HuH-7 (cell line): ENCODE measurements at places on chromosomes 5 and 9.

DNA sequence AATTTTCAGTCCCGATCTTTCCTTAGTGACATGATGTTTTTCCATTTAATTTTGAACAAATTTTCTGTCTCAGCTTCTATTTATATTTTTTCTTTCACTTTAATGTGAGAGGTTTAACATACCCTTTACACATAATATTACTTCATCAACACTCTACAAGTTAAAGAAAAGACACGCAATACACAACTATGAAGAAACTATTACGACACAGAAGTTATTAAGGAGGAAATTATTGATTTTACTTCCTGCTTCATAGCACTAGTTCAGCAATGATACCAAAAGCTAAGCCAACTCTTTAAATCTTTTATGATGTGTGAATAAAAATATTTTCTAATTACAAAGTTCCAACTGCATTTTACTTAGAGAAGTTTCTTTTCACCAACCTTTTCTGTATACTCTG is 432.3 kb upstream of the DAB2 start:
- DNase-seq, result no peak

DNA sequence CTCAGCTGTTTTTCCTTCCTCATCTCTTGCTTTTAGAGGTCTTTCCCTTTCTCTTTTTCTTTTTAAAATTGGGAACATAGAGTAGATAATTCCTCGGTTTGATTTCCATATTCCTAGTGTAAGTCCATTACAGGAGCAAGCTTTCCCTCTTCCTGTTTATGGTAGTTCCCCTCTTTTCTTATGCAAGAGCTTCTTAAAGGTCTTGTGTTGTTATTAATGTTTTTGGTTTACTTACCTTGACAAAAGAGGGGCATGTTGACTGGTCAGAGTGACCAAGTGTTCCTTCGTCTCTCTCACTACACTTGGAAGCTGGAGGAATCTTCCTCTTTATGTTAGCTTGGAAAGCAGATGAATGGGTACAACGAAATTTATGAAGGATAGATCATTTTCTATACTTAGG is 8.3 kb downstream of the ATG10 start:
- no peak for DNase-seq

- DNase-seq, result no peak
Measured at GRCh38 chr5:38961691-38962090, 112.5 kb downstream of the RICTOR start.

DNA sequence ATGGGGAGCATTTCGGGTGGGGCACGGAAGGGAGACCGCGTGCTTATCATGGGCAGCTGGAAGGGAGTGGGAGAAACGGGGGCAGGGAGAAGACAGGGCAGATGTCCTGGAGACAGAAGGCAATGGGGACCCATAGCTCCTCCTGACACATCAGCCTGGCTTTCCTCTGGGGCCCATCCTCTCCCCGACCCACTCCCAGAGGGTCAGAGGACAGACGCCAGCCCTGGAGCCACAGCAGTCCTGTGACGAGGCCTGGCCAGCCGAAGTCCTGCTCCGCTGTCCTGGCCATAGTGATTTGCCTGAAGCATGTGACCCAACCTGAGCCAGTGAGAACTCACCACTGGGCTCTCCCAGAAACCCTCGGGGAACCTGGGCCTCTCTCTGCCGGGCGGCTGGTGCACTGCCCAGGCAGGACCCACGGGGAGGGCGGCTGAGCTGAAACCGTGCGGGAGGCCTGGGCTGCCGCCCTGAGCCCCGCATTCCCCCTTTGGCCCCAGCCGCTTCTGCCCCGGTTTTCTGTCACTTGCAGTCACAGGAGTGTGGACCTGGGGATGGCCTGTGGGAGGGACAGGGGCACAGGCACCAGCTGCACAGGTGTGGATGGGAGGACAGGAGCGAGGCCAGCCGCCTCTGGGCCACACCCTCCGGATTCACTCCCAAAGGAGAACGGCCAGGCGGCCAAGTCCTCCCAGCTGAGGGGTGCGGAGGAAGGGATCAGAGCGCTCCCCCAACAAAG is 19.8 kb downstream of the ADAMTS2 start:
- no peak for DNase-seq

- no peak for DNase-seq
Measured at GRCh38 chr5:76960004-76960625, 7.3 kb downstream of the CRHBP start.

DNA sequence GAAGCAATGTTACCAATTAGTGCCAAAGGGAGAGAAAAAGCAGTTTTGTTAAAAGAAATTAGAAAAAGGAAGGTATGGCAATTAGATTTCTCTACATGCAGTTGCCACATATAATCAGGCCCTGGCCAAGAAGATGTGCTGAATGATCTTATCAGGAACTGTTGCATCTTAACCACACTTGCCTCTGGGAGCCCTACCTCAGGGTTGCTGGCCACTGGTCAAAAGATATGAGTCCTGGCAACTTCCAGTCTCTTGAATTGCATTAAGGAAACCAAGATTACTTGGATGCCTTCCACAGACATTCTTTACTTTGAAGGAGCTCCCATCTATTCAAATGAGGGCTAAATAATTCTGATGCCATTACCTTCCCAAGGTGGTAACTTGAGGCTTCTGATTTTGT is 60.4 kb downstream of the TNC start:
- no peak for DNase-seq

DNA sequence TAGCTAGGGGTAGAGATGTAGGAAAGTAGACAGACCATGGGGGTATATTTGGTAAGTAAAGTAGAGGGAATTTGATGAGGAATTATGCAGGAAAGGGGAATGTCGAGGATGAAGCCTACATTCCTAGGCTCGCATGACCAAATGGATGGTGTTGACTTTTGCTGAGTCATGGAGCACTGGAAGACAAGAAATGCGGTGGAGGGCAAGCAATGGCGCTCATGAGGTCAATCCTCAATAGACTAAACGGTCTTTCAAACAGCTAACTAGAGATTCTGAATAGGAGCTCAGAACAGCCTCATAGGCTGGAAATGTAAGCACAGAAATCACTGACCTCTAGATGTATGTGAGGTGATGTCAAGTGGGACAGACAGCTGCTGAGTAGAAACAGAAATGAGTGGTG is 50.7 kb upstream of the FST start:
- no peak for DNase-seq

DNA sequence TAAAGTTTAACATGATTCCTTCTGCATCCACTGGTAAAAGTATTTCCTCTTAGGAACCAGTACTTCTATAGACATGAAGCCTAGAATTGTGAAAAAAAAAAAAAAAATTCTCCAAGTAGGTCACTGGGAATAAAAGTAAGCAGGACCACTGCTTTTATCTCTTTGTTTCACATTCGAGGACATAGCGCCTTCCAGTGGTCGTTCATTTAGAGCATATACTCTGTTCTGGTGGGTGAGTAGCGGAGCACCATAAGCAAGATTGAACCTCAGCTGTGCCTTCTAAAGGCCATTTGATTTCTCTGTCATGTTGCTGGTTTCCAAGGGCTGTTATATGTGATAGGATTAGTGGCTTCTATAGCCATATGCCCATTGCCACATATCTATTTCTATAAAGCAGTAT is 393.1 kb downstream of the TMEM232 start:
- peak; percentile 15 for DNase-seq

- no peak for DNase-seq
Measured at GRCh38 chr5:179276838-179277395, 68.3 kb downstream of the ADAMTS2 start.

DNA sequence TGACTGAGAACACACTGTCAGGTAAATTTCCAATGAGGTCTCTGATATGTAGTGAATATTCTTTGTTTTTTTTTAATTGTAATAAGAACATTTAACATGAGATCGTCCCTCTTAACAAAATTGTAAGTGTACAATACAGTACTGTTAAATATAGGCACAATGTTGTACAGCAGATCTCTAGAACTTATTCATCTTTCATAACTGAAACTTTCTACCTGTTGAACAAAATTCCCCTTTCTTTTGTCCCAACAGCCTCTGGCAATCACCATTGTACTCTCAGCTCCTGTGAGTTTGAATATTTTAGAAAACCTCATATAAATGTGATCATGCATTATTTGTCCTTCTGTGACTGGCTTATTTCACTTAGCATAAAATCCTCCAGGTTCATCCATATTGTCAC is 10.6 kb upstream of the PRLR start:
- DNase-seq, result no peak

- no peak for DNase-seq
Measured at GRCh38 chr5:170361116-170361515, 28.1 kb downstream of the KCNMB1 start.

- peak; percentile 7 for DNase-seq
Measured at GRCh38 chr5:60945813-60946187, 795 bp downstream of the NDUFAF2 start.

GRCh38 chr5:171882118-171882517 is 96.5 kb downstream of the SMIM23 start:
- no peak for DNase-seq

DNA sequence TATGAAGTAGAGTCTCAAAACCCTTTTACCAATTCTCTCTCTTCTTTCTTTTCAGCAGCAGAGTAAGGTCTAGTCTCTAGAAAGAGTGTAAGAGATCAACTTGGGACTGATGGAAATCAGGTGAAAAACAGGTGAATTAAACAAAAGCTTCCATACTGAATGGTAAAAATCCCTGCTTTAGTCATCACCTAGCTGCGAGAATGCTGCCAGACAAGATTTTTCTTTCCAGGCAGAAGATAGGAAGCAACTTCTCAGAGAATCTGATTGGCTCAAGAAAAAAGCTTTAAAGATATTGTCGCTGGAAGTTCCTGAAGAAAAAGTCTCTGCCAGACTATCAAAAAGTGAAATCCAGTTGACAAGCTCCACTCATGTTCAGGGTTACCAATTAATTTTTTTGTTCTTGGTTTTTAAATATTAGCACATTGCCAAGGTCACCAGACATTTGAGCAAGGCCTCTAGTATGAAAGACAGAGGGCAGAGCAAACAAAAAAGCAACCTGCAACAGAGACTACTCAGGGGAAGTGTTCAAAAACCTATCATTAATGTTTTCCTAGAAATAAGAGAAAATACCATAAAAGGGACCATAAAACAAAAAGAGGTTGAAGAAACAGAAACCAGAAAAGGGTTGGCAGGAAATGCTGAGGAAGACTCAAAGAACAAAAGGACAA is 9.3 kb downstream of the CDO1 start:
- no peak for DNase-seq

GRCh38 chr9:124790801-124791505 is 14.0 kb downstream of the OLFML2A start:
- DNase-seq, result no peak

GRCh38 chr5:32687499-32687831 is 23.7 kb upstream of the NPR3 start:
- DNase-seq, result no peak

DNA sequence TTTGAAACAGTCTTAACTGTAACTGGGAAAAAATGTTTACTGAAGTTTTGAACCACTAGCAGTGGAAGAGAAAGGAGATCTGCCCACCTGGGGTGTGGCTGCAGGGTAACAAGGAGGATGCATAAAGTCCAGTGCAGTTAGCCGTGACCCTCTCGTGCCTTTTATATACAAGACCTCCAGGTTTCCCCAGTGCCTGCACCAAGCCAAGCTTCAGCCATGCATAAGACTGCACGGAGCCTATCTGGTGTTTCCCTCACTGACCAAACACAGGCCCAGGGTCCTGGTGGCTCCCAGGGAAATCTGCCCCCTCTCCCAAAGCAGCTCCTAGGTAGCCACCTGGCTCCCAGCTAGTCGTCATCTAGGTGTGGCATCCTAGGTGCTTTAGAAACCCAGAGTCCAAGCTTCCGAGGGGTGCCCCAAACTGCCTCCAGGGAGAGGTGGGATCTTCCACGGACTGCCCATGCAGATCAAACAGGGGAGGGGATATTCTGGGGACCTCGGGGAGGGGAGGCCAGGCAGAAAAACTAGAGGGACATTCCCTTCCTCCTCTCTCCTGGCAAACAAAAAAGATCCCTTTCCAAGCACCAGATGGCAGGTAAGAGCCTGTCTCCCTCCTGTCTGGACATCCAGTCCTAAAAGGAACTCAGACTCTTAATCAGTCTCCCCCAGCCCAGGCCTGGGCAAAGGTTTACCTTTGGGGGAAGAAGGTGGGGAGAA is 2.7 kb downstream of the SHB start:
- no peak for DNase-seq

DNA sequence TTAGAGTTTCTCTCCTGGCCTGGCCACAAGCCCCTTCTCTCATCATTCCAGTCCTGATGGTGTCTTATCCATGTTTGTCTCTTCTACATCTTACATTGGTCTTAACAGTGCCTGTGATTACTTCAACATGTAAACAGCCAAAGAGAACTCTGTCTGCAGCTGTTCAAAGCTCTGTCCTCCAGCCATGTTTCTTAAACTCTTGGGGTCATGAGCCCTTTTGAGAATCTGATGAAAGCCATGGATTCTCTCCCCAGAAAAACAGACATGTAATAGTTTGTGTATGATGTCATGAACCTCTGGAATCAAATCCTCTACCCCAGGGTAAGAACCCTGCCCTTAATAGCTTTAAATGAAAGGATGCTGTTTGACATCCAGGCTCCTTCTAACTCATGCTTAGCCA is 30.1 kb downstream of the MAMDC2 start:
- no peak for DNase-seq

- DNase-seq, result no peak
Measured at GRCh38 chr5:120808606-120809005, 344.5 kb downstream of the PRR16 start.

- DNase-seq, result no peak
Measured at GRCh38 chr9:20144197-20144596, 355.4 kb upstream of the SLC24A2 start.

DNA sequence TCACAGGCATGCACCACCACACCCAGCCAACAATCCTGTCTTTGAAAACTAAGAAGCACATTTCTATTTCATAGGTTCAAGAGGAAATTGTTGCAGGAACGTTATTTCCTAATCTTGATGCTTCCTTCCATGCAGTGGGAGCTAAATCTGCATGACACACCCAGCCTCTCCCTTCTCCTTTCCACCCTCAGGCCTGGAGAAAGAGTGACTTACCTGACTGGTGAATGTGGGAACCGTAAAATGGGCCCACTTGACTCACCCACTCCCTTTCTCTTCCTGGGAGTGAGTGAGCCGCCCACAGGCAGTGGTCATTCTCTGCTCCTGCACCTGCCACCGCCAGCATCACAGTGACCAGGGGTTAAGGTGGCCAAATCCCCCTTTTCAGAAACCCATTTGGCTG is 78.2 kb downstream of the C9orf50 start:
- no peak for DNase-seq

GRCh38 chr9:129023908-129024233 is 4.3 kb downstream of the SH3GLB2 start:
- no peak for DNase-seq

DNA sequence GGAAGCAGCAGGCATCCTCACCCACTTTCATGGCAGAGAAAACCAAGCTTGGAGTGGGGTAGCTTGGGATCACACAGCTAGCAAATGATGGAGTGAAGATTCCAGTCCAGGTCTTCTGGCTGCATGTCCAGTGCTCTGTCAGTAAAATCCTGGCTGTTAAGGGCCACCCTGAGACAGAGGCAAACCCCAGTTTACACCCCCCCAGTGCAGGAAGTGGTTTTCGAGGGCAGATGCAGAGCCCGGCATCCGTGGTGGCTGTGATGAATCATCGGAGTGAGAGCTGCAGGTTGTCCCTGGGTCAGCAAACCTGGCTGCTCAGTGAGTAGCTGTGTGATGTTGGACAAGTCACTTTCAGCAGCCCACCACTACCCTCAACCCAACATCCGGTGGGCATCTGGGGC is 115.4 kb downstream of the RGS3 start:
- DNase-seq, result no peak

- DNase-seq, result no peak
Measured at GRCh38 chr5:40681363-40682153, 1.8 kb downstream of the PTGER4 start.

GRCh38 chr5:150816946-150817345 is 29.4 kb upstream of the IRGM start:
- no peak for DNase-seq

GRCh38 chr5:52073993-52074689 is 690.9 kb downstream of the ISL1 start:
- no peak for DNase-seq

- DNase-seq, result no peak
Measured at GRCh38 chr9:8863886-8864544, 1064.4 kb upstream of the DMAC1 start.
